ENCODE measurements at places on chromosomes 12 and 14. TPM values are rescaled to one million over a fixed set of nuclear protein-coding genes. Genes with fewer than 3 reads are reported as not detected.

DNA sequence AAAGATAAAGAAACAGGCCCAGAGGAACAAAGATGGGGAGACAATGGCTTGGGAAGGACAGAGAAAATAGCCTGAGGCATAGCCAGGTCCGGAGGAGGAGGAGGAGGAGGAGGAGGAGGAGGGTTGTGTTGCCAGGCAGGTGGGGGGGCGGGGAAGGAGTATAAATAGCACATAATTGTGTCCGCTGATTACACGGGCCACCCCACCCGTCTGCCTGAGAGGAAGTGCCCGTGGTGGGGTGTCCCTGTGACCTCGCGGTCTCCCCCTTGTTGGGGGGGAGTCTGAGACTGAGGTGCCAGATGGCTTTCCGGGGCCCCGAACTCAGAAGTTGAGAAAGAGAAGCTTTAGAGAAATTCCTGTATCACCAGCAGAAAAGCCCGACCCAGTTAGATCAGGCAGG lies 1.9 kb upstream of the SP7 start:
- no peaks in the 10 kb centered on the region for H3K36me3 ChIP-seq
- H3K4me3 ChIP-seq = no peak overlapping the region
- no peak overlapping the region for H3K27ac ChIP-seq
- H3K4me1 ChIP-seq = no peaks in the 10 kb centered on the region

DNA sequence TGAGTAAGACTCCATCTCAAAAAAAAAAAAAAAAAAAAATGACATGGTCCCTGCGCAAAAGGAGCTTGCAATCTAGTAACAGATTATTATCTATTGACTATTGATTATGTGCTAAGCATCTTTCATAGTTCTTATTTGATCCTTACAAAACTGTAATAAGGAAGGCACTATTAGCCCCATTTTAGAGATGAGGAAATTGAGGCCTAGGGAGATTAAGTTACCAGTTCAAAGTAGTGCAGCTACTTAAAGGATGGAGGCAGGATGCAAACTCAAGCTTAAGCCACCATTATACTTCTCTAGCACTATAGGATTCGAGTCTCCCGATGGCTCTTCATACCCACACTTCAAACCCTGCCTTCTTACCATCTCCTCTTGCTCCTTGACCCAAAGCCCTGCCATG lies 31.3 kb downstream of the PLXNC1 start:
- no peak overlapping the region for H3K27ac ChIP-seq
- no peaks in the 10 kb centered on the region for H3K36me3 ChIP-seq
- no peaks in the 10 kb centered on the region for H3K27me3 ChIP-seq
- no peaks in the 10 kb centered on the region for H3K4me1 ChIP-seq
- no peak for DNase-seq
- H3K4me3 ChIP-seq = no peak overlapping the region

DNA sequence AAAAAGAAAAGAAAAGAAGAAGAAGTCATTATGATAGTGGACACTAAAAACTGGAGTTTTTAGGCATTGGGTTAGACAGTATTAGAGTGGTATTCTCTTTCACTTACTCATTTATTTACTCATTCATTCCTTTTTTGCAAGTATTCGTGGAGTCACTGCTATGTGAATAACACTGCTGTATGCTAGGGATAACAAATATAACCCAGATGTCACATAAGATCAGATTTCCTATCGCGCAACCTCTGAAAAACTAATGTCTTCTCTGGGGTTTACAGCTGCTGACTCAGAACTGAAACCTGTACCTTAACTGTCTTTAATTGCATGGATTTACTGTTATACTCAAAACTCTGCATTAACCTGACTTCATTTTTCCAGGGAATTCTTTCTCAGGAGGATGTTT lies 353.7 kb downstream of the LRIG3 start:
- no peak overlapping the region for H3K27ac ChIP-seq
- no peak overlapping the region for H3K4me3 ChIP-seq
- no peaks in the 10 kb centered on the region for H3K27me3 ChIP-seq
- no peaks in the 10 kb centered on the region for H3K4me1 ChIP-seq

DNA sequence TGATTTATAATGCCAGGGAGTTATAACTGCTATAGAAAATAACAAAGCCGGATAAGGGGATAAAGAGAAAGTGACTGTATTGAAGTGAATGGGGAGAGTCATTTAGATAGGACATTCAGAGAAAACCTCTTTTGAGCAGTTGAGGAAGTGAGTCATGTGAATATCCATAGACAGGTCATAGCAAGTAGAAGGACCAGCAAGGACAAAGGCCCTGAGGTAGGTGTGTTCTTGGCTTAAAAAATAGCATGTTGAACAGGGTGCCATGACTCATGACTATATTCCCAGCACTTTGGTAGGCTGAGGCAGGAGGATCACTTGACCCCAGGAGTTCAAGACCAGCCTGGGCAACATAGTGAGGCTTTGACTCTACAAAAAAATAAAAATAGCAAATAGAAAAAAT lies 51.5 kb upstream of the RAP1B start:
- no peaks in the 10 kb centered on the region for H3K4me1 ChIP-seq
- H3K27me3 ChIP-seq = no peaks in the 10 kb centered on the region
- no peak overlapping the region for H3K4me3 ChIP-seq
- no peak overlapping the region for H3K27ac ChIP-seq

GRCh38 chr12:89882050-89882449 lies 173.4 kb upstream of the ATP2B1 start:
- H3K27ac ChIP-seq = peak overlapping the region; percentile 71
- no peaks in the 10 kb centered on the region for H3K27me3 ChIP-seq
- H3K4me1 ChIP-seq = no peaks in the 10 kb centered on the region
- H3K4me3 ChIP-seq = no peak overlapping the region

DNA sequence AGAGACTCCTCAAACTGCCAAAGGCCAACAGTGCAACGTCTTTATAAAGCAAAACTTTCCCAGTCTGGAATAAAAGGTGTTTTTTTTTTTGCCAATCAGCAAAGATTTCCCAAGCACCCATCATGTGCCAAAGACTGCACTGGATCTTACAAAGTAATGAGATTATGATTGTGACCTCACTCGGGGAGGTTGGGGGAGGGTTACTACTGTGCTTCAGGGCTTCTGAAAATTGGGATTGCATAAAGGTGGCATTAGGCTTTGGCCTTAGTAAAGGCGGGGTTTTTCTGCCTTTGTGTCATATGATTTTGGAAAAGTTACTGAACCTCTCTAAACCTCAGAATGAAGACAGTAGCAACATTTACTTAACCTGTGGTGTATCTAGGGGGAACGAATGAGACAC lies 233.8 kb downstream of the DACT1 start:
- H3K4me1 ChIP-seq = no peaks in the 10 kb centered on the region
- H3K4me3 ChIP-seq = no peak overlapping the region
- no peaks in the 10 kb centered on the region for H3K36me3 ChIP-seq
- H3K27me3 ChIP-seq = no peaks in the 10 kb centered on the region
- H3K27ac ChIP-seq = no peak overlapping the region

GRCh38 chr12:40149673-40150260 lies 43.9 kb upstream of the SLC2A13 start:
- H3K4me3 ChIP-seq = no peak overlapping the region
- no peaks in the 10 kb centered on the region for H3K36me3 ChIP-seq
- DNase-seq = no peak
- no peaks in the 10 kb centered on the region for H3K27me3 ChIP-seq
- no peak overlapping the region for H3K27ac ChIP-seq

GRCh38 chr12:356276-356988 lies 32.7 kb downstream of the KDM5A start:
- H3K27me3 ChIP-seq = no peaks in the 10 kb centered on the region
- no peak overlapping the region for H3K4me3 ChIP-seq
- no peak for DNase-seq
- no peak overlapping the region for H3K27ac ChIP-seq

DNA sequence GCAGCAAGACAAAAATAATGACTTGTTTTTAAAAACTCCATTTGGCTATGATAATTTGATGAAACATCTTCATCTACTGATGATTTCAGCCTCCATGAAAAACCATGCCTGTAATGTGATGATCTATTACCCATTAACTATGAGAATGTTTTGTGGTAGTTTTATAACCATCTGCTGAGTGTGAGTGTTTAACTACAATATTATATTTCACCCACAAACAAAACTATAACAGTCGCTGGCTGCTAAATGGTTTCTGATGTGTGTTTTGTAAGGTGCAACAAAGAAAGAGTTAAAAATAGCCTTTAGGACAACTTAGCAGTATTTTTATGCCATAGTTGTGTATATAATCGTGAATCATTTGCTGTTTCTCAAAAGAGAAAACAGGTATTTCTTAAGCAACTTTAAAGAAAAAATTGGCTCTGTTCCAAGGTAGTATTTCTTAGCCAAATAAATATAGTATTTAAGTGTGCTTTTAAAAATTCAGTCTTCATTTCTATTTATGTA lies 4.9 kb downstream of the PTHLH start:
- H3K4me3 ChIP-seq = no peak overlapping the region
- no peak overlapping the region for H3K27ac ChIP-seq
- no peak for DNase-seq

- H3K27me3 ChIP-seq = no peaks in the 10 kb centered on the region
- no peak overlapping the region for H3K27ac ChIP-seq
- peaks cover 15% of the 10 kb centered on the region for H3K4me1 ChIP-seq
Observed at GRCh38 chr12:64757771-64758170, 1.4 kb downstream of the GNS start.

DNA sequence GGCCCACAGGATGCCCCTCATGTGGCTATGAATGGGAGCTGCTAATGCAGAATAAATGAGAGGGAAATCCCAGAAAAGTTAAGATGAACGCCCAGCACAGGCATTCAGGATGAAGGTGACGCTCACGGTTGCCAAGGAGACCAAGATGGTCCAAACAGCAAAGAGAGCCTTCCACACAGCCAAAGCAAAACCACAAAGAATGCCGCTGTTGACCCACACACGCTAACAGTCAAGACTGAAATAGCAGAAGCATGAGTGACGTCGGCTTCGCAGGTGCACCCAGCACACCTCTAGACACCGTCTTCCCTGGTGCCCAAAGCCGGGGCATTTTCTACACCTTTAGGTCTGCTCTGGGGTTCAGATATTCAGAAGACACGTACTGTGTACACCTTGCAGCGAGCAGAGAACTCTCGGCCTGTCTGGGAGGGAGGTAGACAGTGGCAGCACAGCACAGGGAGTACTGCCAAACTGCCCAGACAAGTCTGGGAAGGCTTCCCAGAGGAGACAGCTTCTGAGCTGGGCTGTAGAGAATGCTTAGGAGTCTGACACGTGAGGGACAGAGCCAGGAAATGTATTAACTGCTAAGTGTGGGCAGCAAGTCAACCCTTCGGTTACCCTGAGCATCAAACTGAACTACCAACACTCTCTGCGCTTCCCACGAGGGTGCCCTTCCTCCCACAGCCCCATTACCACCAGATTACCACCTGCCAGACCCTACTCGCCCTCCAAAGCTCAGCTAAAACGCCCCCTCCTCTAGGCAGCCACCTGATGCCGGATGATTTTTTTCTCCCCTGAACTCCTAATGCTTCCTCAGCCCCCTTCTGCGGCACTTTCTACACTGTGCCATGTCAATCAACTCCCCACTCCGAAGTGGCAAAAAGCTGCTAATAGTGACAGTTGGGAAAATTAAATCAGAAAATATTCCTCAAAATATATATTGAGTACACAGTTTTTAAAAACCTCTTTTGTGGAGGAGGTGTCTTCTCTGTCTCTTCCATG lies 50.1 kb downstream of the CCDC88C start:
- no peak overlapping the region for H3K4me3 ChIP-seq
- peaks cover 12% of the 10 kb centered on the region for H3K4me1 ChIP-seq
- no peak overlapping the region for H3K27ac ChIP-seq
- DNase-seq = no peak
- no peaks in the 10 kb centered on the region for H3K36me3 ChIP-seq

DNA sequence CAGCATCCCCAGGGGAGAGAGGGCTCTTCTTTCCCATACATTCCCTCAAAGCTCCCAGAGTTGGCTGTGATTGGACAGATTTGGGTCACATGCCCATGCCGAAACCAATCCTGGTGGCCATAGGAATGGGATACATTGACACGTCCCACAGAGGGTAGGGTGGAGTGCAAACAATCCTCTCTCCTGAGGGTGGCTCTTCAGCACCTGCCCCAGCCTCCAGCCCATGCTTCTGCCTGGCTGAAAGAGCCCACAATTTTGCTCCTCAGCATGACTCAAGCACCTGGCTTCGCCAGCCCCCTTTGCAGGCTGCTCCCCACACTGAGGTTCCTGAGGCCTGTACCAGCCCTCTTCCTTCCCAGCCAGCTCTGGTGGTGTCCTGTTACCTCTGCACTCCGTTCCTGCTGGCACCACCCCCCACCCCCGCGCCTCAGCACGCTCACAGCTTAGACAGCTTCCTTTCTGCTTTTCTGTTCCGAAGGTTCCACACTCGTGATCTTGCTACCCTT lies 71.7 kb downstream of the CCDC92 start:
- no peak overlapping the region for H3K27ac ChIP-seq
- peaks cover 28% of the 10 kb centered on the region for H3K27me3 ChIP-seq
- no peak overlapping the region for H3K4me3 ChIP-seq
- DNase-seq = no peak

DNA sequence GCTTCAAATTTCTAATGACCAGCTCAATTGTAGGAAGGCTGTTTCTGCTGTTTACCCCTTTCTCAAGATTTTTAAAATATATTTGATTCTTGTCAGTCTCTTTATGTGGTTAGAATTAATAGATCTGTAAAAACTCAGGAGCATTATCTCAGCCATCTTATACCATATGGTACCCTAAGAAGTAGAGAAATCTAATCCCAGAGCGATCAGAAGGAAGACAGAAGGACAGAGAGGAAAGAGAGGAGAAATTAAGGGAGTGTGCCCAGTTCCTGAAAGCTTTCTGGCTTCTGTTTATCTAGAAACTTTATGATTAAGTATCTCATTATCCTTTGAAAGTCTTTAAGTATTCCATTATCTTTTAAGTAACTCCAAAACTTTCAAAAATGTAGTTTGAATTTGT lies 152.1 kb upstream of the NAV3 start:
- H3K27ac ChIP-seq = no peak overlapping the region
- no peaks in the 10 kb centered on the region for H3K27me3 ChIP-seq
- H3K36me3 ChIP-seq = no peaks in the 10 kb centered on the region
- H3K4me1 ChIP-seq = no peaks in the 10 kb centered on the region

DNA sequence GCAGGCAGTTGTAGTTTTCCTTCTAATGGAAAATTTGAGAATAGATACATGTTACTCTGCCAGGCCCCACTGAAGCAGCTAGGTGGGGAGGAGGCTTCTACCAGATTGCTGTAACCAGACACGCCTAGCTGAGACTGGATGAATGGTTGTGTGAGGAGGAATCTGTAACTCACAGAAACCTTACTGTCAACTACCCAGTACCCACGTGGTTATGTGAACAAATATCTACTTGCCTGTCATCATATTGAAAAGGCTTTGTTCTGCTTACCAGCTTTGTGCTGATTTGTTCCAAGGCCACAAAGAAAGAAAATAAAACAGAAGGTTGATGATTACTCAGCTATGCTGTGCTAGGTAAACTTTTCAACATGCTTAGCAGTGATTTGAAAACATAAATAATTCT lies 167.2 kb downstream of the CAPZA3 start:
- DNase-seq = no peak
- H3K4me3 ChIP-seq = no peak overlapping the region
- no peaks in the 10 kb centered on the region for H3K27me3 ChIP-seq

GRCh38 chr12:76049575-76050251 lies 18.1 kb upstream of the PHLDA1 start:
- peaks cover 8% of the 10 kb centered on the region for H3K36me3 ChIP-seq
- H3K27ac ChIP-seq = no peak overlapping the region
- H3K4me1 ChIP-seq = no peaks in the 10 kb centered on the region
- no peak overlapping the region for H3K4me3 ChIP-seq
- no peak for DNase-seq
- no peaks in the 10 kb centered on the region for H3K27me3 ChIP-seq

- H3K27ac ChIP-seq = no peak overlapping the region
- no peaks in the 10 kb centered on the region for H3K27me3 ChIP-seq
- no peak for DNase-seq
- H3K4me1 ChIP-seq = no peaks in the 10 kb centered on the region
- no peaks in the 10 kb centered on the region for H3K36me3 ChIP-seq
- no peak overlapping the region for H3K4me3 ChIP-seq
Observed at GRCh38 chr12:5656836-5657235, 224.9 kb downstream of the NTF3 start.

HOTAIR gene
- total RNA-seq = not detected

SALL2 gene
- 11.7 TPM for total RNA-seq

ZNF26 gene
- total RNA-seq = 19.5 TPM

Data from tibial nerve (tissue), 4 donors.